ENCODE measurements at places on chromosomes 5 and 9.

- DNase-seq, result no peak
These were observed 322.5 kb downstream of the SPOCK1 start for GRCh38 chr5:137176609-137177008.

- no peak for DNase-seq
These were observed 56.6 kb downstream of the SLC36A1 start for GRCh38 chr5:151504006-151504405.

DNA sequence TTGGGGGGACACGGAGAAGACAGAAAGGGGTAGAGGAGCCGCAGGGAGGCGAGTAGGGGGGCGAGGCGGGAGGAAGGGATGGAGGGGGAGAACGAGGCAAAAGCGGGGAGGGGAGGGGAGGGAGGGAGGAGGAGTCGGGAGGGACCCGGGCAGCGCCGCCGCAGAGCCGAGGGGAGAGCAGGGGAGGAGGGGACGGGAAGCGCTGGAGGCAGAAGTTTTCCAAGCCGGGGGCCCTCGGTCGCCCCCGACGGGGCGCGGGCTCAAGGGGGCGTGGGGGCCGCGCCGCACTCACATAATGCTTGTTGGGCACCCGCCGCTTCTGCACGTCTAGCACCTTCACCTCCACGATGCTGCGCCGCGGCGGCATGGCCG is 353 bp downstream of the SH3PXD2B start:
- DNase-seq, result no peak

DNA sequence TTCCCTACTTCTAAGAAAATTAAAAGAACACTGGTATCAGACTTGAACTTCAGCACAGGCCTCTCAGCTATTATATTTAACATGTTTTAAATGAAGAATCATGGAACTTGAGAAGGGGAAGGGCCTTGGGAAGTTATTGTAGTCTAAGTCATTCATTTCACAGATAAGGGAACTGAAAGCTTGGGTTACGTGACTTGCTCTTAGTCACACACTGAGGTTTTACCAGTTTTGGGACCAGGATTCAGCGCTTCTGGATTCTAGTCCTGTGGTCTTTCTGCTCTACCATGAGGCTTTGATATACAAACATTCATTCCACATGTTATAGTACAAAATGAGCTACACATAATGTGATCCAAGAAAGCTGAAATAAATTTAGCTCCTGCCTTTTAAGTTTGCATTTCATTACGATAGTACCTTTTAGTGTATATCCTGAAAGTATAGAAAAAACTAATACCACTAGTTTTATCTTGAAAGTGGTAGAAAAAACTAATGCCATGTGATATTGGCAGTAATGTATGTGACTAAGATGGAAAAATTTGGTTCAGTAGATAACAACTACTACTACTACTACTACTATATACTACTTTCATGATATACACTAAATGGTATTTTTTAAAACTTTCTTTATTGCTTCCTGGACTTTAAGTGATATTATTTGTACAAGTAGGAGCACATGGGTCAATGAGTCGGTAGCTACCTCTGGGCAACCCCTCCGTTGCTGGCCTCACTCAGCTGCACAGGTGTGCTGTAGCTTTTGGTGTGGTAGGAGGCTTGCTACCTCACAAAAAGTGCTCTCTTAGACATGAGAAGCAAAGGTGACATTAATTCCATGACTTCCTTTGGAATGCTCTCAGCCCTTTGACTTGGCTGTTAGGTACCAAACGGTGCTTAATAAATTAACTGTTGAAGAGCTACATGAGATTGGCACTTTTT is 40.7 kb downstream of the F2RL2 start:
- no peak for DNase-seq

GRCh38 chr9:123044586-123044985 is 11.1 kb downstream of the GPR21 start:
- no peak for DNase-seq

DNA sequence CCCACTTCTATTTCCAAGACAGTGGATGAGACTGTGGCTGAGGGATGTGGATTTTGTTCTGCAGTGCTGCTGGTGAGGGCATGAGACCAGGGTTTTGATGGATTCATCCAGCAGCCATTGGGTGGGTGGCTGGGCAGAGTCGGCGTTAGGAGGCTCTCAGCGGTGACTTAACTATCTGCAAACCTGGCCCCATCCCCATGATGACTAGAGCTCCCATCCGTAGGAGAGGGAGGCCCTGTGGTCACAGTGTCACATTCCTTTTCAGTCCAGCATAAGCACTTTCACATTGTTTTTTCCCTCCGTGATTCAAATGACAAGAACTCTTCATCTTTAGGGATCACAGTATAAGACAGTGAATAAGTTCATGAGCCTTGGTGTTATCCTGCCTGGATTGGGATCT is 60.4 kb upstream of the SPRY4 start:
- no peak for DNase-seq

DNA sequence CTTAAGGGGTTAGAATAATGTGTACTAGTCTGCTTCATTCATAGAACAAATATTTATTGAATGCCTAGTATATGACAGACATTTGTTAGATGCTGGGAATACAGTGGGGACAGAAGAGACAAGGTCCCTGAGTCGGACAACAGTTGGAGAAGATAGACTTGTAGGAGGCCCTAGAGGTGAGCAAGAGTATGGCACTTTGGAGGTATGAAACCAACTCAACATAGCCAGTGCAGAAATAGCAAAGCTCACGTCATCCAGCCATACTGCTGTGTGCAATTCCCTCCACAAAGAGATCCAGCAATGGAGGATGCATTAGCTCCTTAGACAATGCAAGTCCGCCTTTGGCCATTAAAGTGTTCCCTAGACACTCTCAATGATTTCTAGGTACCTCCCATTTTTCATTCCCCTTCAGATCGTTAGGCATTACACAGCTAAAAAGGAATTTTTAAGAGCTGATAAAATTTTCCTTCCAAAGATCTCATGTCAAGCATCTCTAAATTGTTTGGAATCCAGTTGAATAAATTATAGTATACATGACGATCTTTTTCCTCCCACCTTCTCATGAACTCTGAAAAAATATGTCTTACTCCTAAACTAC is 1949.6 kb upstream of the WWC1 start:
- no peak for DNase-seq

GRCh38 chr5:59937633-59938032 is 44.1 kb upstream of the PDE4D start:
- DNase-seq, result no peak

DNA sequence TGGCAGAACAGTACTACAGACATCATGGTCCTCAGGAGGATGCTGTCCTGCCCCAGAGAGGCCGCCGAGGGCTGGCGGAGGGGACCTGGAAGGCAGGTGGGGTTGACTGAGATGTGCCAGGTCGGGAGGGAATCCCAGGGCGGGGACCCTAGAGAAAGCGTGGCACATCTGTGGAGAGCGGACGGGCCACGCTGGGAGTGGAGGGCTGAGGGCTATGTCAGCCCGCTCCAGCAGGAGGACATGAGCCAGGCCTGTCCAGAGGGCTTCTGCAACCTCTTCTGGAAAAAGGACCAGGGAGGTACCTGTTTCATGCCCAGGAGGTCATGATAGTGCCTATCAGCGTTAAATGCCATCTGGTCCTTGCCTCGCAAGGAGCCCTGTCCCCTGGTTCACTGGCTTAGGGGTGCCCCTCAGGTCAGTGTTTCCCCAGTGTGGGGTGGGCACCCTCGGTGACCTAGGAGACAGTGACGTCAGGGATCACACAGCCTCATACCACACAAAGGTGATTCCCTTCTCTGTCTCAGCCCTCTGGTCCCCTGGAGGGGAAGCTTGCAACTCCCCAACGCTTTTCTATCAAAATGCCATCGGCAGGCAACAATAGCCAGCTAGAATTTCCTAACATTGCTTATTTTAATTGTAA is 103.6 kb upstream of the IER5L start:
- no peak for DNase-seq

- DNase-seq, result no peak
These were observed 18.4 kb upstream of the LRRC14B start for GRCh38 chr5:172841-173251.

DNA sequence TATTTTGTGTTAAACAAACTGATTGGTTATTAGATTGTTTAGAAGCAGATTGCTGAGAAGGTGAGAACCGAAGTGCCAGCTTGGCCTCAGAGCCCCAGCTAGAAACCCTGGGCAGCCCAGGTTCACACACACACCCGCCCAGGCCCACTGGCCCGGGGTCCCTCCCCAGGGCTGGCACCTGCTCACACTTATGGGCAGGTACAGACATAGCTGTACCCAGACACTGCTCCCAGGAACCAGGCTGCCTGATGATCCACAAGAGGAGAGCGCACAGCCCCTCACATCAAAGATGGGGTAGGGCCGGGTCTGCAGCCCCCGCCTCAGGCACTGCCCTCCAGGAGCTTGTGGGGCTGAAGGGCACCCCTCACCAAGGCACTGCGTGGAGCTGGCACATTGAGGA is 33.2 kb downstream of the HK3 start:
- DNase-seq, result no peak

DNA sequence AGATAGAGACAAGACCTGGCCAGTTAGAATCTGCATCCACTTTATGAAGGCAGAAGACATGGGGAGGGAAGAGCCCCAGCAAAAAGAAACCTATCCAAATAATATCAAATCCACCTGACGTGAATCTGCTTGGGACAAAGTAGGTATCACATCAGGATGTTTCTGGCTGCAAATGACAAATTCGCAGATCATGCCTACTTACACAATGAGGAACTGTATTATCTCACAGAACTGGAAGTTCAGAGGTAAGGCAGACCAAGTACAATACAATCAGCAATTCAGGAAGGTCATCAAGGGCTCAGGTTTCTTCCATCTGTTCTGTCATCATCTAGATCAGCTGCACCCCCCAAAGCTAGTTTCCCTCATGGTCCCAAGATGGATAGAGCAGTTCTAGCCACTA is 13.2 kb upstream of the NR4A3 start:
- DNase-seq, result no peak

- DNase-seq, result no peak
These were observed 47.1 kb downstream of the ZNF622 start for GRCh38 chr5:16418471-16418922.

DNA sequence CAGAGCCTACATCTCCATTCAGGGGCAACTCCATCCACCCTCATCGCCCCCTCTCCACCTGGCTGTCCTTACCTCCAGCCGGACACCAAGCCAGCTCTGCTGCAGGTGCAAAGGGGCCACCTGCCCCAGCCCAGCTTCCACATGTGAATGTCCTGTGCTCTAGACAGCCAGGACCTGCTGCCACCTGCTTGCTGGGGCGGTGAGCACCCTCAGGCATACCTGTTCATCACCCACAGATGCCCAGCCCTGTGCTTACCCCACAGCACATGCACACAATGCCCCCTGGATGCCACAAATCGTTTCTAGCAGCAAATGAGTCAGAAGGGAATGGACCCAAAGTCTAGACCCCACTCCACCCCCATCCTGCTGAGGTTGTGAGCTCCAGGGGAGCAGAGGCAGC is 13.3 kb upstream of the NKD2 start:
- DNase-seq, result no peak

- DNase-seq, result no peak
These were observed 32.3 kb upstream of the FAM81B start for GRCh38 chr5:95358848-95359247.

DNA sequence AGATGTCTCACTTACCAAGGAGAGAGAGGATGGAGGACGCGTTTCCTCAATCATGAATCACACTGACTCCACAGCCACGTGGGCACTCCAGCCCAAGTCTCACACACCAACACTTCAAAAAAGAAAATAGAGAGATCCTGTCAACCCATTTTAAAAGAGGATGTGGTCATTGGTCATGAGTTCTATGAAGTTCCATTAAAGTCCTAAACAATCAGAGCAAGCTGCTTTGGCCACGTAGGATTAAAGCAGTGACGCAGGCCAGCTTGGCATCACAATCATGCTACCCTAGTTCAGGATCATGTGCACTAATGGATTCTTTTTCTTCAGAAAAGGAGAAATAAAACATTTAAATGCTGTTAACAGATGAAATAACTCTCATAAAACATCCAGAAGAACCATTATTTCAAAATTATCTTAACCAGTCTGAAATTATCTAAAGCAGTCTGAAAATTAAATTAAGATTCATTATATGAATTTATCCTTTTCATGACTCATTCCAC is 108.1 kb downstream of the SEMA5A start:
- DNase-seq, result no peak

DNA sequence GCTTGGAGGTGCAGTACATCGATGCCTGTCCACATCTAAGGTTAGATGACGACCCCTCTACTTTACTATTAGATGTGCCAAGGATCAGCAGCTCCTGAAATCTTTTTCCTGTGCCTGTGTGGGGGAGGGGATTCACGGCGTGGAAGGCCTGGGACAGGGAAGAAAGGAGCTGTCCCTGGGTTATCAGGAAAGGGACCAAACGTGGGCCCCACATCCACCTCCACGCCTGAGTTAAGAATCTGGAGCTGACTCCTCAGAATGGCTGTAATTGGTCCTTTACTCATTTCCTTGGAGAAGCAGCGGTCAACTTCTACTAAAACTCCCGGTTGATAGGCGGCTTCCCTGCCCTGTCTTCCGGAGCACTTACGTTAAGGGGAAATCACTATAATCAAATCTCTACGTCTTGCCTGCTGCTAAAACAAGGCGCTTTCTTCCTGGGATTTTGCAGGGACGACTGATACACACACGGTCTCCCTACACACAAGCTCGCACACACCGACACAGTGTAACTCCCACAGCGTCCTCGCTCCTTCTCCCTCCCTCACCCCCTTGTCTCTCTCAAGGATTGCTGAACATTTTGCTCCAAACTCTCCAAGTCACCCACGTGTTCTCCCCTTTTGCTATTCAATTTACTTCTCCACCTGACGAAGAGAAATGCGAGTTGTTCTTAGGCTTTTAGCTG is 1.4 kb downstream of the PDE4D start:
- DNase-seq, result no peak

- DNase-seq, result no peak
These were observed 80.7 kb downstream of the FSTL4 start for GRCh38 chr5:133531594-133531993.

GRCh38 chr9:88781628-88782391 is 209.5 kb upstream of the S1PR3 start:
- no peak for DNase-seq

DNA sequence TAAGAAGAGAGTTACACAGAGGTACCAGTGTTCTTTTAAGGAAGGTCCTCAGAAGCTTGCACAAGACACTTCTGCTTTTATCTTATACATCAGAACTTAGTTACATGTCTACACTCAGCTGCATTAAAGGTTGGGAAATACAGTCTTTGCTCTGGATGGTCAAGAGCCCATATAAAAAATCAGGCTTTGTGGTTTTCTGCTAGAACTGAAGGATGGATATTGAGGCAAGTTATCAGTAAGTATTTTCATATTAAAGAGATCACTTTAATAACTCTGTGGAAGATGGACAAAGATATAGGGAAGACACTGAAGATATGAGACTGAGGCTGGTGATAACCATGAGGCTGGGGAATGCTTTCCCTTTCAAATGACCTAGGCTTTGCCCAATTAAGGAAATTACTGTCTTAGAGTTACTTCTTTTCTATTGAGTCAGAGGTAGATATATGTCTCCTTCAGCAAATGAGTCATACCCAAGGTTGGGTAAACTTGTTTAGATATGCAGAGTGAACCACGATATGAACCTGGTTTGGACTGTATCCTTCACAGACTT is 87.0 kb upstream of the TNC start:
- no peak for DNase-seq

DNA sequence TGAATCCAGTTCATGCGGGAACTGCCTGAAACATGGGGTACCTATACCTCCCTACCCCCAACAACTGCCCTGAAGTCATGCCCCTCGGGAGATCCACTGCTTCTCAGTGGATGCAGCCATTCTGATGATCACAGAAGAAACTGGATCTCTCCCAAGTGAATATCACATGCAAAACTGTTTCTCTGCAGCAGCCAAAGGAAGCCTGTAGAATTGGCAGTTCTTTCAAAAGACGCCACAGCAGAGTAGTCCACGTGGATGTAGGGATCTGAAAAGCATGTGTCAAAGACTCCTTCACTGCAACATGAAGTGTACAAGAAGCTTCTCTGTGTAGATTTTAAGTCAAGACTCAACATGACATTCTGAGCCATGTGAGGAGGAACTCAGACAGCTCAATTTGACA is 286.7 kb downstream of the NR3C1 start:
- DNase-seq, result no peak

Measured in iPS DF 19.7 (cell line).